Mucosa of descending colon (tissue), 3 donors: ENCODE measurements at places on chromosomes 16 and 17. TPM values are rescaled to one million over a fixed set of nuclear protein-coding genes. Genes with fewer than 3 reads are reported as not detected.

The CCL8 gene
- 1.6 TPM for total RNA-seq

The TBC1D28 gene
- not detected for total RNA-seq

The OTOA gene
- 0.14 TPM for total RNA-seq

The RASL10B gene
- total RNA-seq, result not detected

The KRTAP1-1 gene
- not detected for total RNA-seq

The SDK2 gene
- total RNA-seq, result 1.3 TPM

The ARHGAP44 gene
- 52.0 TPM for total RNA-seq

The SMIM36 gene
- not detected for total RNA-seq

The FBXO39 gene
- 0.16 TPM for total RNA-seq

The KRTAP3-1 gene
- total RNA-seq, result not detected

The CX3CL1 gene
- 2.6 TPM for total RNA-seq

The KRTAP2-1 gene
- total RNA-seq, result not detected

The MYH3 gene
- total RNA-seq, result 2.3 TPM

The ZG16 gene
- 196 TPM for total RNA-seq

The NKD1 gene
- total RNA-seq, result 3.2 TPM

The COX6A2 gene
- total RNA-seq, result 0.80 TPM

The MT1G gene
- total RNA-seq, result 7.3 TPM

The DNAH17 gene
- total RNA-seq, result 0.17 TPM
